COLO829 (cell line): ENCODE measurements at places on chromosomes 2 and 18.

DNA sequence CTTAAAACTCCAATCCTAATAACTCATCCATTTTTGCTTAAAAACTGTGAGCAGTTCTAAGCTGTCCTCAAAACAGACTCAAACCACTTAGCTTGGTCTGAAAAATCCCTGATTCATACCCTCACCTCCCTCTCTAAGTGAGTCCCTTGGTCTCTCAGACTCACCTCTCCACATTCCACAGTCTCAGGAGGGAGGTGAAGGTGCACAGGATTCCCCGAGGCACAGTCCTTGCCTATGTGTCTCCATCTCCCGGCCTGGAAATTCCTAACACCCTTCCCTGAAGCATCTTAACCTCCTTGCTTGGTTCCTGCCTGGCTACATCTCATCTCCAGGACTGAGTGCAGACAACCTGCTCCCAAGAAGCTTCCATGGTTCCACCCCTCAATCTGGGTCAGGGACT lies 45.0 kb downstream of the CYRIA start:
- no peak for DNase-seq

DNA sequence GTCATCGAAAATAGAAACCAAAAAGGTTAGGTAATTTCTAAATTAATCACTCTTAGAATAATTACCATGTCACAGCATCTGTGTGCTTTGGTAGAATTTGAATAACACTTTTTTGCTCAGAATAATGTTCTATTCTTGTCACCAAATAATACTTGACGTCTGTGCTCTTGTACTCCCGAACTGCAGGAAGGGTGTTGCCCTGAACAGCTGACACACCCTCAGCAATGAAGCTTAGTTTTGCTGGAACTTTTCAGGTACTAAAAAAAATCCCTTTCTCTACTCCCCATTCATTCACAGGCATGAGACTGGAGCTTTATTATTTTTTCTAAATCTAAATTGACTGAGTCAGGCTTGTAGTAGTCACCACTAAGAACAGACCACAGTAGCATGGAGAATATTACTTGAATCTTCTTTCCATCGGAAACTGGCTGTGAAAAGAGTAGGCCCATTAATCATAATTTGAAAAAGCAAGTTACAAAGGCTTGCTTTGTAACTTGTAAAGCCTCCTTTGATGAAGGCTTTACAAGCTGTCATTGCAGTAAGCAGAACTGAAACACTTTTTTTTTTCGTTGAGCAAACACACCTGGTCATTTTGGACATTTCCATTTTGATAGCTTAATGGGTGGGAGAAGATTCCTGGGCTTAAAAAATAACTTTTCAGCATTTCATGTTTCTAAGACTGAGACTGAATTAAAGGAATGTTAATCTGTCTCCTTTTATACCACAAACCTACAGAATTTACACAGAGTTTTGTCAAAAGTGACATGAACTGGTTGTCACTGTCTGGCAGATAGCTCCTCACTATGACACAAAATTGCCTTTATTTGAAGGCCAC lies 70.3 kb upstream of the PELI1 start:
- peak; percentile 72 for DNase-seq

DNA sequence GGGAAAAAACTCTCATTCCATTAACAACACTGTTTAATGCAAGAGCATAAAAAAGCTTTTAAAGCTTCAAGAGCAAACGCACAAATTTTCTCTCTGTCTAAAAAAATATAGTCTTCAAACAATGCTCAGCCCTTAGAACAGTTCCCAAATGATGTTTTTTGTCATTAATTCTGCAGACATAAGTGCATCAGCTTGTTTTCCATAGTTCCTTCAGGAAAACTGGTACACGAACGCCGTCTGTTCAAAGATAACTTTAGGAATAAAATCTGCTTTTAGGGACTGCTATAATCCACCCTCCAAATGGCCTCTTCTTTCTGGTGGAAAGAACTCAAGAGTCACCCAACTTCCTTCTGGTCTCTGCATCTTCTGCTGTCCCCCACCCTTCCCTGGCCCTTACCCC lies 98.2 kb upstream of the SLC66A3 start:
- DNase-seq: no peak

- peak; percentile 75 for DNase-seq
Observed at GRCh38 chr2:164538240-164538866, 82.9 kb downstream of the GRB14 start.

DNA sequence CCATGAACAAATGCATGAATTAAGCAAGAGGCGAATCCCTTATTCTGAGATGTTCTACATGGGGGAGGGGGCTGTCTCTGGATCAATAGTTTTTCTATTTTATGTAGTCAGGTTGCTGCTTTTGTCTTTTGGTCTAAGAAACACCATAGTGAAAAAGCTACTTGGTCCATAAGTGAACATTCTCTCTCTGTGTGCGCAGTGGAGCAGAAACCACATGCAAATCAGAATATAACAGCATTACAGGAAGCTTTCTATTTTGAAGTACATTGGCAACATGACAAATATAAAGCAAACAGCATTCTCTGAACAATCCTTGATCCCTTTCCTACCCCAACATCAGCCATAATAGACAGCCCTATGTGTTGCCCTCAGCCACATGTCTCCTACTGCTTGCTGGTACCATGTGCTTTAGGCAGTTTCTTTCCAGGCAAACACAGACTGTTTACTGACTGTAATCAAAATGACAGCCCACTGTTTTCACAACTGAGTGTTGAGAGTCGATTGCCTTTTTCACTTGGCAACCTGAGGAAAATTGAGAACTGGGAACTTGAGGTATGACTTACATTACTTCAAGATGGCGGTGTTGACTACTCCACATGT lies 10.6 kb downstream of the SCN3A start:
- DNase-seq: no peak

DNA sequence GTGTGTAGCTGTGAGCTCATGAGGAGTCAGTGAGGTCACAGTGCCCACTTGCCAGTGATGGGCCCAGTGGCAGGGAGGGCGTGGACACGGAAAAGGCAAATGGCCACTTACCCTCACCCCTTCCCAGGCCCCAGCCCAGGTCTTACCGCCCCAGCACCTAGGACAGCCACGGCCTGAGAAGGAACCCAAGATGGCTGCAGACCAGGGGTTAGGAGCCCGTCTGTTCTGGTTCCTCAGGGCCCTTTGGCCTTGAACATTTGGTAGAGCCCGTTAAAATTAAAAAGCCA lies 74.1 kb downstream of the EMX1 start:
- DNase-seq: no peak

- DNase-seq: peak; percentile 74
Observed at GRCh38 chr2:38438133-38438882, 61.2 kb upstream of the ATL2 start.

DNA sequence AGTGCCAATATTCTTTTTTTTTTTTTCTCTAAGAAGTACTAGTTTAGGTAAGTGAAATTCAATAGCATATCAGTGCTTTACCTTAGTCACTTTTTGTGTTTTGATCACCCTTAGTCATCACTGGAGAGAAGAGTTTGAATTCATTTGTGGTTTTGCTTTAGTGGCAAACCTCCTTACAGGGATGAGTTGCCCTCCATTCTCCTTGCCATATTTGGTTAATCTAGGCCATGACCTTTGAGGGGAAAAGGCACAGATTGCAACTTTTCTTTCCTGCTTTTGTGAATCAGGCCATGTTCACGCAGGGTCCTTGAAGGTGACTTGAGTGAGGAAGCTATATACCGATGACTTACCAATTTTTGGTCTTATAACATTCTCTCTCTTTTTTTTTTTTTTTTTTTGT lies 34.4 kb downstream of the PLEKHA3 start:
- DNase-seq: no peak

GRCh38 chr18:56902653-56903052 lies 244.2 kb upstream of the BOD1L2 start:
- DNase-seq: no peak

DNA sequence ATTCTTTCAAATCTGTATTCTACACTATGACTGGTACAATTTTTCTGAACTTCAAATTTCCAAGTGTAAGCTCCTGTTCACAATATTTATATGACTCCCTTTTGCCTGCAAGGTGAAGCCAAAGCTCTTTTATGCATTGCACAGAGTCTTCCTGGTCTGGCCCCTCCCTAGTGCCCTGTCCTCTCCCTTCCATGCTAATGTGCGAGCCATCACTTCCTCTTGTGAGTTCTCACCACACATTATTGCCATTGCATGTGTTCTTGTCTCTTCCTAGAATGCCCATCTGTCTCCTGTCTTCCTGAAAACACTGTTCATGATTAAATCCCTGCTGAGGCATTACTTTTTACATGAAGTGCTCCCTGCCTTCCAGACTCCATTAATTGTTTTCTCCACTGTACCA lies 169.9 kb downstream of the MC4R start:
- DNase-seq: no peak

DNA sequence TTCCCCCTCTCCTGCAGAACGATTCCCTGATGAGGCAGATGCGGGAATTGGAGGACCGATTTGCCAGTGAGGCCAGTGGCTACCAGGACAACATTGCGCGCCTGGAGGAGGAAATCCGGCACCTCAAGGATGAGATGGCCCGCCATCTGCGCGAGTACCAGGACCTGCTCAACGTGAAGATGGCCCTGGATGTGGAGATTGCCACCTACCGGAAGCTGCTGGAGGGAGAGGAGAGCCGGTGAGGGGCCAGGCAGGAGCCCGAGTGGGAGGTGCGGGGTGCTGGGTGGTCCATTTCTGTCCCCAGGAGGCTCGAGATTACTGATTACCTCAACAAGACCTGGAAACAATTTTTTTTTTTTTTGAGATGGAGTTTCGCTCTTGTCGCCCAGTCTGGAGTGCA lies 3.1 kb downstream of the DES start:
- no peak for DNase-seq

DNA sequence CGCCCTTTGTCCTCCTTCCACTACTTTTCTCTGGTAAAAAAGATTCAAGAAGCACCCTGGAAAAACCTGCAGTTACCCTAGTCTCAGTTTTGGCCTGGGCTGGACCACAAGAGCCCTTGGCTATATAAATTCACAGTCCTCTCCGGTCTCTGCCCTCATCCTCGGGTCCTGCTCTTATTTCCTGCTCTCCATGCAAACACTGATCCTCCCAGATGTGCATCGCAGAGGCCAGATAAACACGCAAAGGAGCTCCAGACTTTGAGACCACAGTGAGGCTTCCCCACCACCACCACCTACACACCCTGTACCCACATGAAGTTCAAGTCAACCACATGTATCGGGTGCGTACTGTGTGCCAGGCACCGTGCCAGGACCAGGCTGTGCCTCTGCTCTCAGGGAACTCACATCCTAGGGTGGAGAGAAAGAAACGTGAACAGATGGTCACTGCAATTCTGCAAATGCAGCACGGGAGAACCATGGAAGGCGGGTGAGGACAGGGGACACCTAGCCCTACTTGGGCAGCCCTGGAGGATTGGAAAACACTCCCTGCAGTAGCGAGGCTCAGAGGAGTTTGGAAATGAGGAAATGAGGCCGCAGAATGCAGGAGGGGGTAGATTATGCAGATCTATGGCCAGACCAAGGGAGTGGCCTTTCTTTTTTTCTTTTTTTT lies 7.4 kb downstream of the CTDSP1 start:
- DNase-seq: no peak

- peak; percentile 62 for DNase-seq
Observed at GRCh38 chr2:185787227-185788145, 48.9 kb downstream of the FSIP2 start.

- no peak for DNase-seq
Observed at GRCh38 chr2:98157557-98157956, 70.6 kb downstream of the VWA3B start.

GRCh38 chr18:515838-516237 lies 15.3 kb upstream of the COLEC12 start:
- no peak for DNase-seq

GRCh38 chr2:128444121-128444771 lies 125.6 kb upstream of the HS6ST1 start:
- DNase-seq: no peak

DNA sequence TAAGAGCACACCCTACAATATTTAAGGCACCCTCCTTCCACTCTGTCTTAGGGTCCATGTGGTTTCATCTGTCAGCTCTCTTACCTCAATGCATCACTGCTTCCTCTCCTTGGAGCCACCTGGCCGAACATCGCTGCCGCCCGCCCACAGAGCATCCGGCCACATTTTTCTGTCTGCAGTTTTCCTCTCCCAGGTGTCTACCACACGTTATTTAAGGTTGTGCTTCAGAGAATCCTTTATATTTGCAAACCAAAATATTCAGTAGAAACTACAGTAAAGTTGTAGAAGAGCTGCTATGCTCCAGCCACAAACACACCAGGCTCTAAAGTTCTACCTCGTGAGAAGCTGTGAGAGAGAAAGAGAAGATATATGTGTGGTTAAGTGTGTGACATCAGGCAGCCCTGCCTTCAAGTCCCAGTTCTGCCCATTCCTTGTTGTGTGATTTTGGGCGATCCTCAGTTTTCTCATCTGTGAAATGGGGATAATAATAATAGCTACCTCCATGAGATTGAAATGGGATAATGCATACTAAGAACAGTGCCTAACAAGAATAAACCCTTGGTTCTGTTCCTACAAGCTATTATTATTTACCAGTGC lies 4.9 kb upstream of the STK17B start:
- DNase-seq: no peak

DNA sequence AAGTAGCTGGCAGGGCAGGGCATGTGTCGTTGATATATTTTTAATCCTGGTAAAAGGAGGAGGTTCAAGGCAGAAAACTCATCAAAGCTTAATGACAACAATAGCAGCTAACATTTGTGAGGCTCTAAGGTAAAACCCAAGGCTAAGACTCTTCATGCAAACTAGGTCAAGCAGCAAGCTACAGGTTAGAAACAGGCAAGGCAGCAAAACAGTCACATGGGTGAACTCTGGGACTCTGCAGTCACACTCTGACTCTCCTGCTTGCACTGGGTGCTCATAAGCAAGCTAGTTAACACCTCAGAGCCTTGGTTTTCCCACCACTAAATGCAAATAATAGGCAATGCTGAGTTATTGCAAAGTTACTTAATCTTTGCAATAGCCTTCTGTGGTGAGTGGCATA lies 7.9 kb downstream of the IL1RN start:
- no peak for DNase-seq

GRCh38 chr18:36993068-36993467 lies 164.1 kb downstream of the KIAA1328 start:
- peak; percentile 2 for DNase-seq

- peak; percentile 57 for DNase-seq
Observed at GRCh38 chr2:241354668-241355658, 1.1 kb upstream of the FARP2 start.

GRCh38 chr2:28082131-28082530 lies 191.6 kb downstream of the BABAM2 start:
- peak; percentile 13 for DNase-seq

- DNase-seq: no peak
Observed at GRCh38 chr2:175462246-175462645, 280.7 kb upstream of the ATP5MC3 start.

- no peak for DNase-seq
Observed at GRCh38 chr18:36636237-36636817, 192.5 kb downstream of the TPGS2 start.
